Stimulated activated CD4-positive, alpha-beta T cell treated with anti-CD3 and anti-CD28 coated beads, Interleukin-4, amount 100 ng/mL, for 24 hours (primary cell): ENCODE measurements at places on chromosomes 3 and 15.

- DNase-seq = no peak
Observed at GRCh38 chr15:50042775-50043174, 76.3 kb downstream of the ATP8B4 start.

DNA sequence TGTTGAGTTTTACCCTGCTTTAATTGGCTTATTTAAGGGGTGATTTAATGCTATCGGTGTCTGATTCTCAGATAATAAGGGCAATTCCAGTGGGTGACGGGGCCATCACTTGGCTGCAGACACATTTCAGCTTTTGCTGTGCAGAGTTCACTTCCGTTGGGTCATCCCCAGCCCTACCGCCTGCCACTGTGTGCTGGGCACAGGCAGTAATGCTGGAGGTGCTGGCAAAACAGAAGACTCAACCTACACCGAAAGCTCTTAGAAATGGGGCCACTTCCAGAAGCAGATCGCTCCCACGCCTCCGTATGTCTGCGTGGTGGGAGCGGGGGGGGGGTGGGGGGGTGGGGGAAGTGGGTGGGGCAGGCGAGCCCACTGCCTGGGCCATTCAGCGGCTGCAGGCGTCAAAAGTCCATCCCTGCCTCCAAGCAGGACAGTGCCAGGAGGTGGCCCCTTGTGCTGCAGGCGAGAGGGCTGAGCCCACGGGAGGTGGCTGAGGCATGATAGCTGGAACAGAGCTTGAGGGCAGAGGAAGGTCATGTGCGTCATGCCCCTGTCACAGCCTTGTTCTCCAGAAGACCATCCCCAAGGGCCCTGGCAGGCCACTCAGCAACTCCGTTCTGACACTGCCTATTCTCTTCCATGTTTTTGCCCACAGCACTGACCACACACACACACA lies 128.3 kb downstream of the ATP10A start:
- no peak for DNase-seq

GRCh38 chr3:102360183-102360860 lies 74.5 kb upstream of the ZPLD1 start:
- DNase-seq = no peak

GRCh38 chr3:143464850-143465249 lies 345.3 kb downstream of the CHST2 start:
- no peak for DNase-seq

- no peak for DNase-seq
Observed at GRCh38 chr15:32679298-32679690, 37.8 kb downstream of the SCG5 start.

DNA sequence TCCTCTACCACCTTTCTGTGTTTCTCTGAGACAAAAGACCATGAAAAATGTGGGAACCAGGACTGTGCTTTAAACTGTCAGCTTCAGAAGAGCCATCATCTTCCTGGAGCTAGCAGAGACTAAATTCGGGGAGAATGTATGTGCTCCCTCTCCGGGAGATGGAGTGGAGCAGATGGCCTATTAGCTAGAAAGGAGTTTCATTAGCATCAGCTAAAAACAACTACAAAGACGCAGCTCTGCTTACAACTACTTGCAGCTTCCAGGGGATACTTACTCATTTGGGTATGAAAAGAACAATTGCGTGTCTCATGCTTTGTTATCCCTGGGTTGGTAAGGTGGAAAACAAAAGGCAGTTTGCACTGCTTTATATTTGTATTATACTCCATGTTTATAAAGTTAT lies 159.6 kb downstream of the MFSD1 start:
- DNase-seq = no peak

GRCh38 chr15:100919481-100920405 lies 586 bp downstream of the LRRK1 start:
- no peak for DNase-seq

DNA sequence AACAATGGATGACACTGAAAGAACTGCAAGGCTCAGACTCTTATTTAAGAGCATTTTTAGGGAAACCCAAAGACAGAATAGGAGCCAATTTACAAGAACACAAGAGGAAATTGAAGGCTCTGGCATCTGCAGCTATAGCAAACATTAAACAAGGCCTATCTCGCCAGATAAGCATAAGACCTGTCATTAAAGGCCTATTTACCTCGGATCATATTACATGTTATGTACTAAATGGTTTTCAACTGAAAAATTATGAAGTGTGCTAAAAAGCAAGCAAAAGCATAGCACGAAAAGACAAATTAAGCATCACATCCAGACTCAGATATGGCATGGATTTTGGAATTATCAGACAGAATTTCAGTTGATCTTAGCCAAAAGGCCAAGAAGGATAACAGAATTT lies 617.1 kb downstream of the SQOR start:
- DNase-seq = no peak

- DNase-seq = no peak
Observed at GRCh38 chr3:182937293-182938051, 42.9 kb downstream of the DCUN1D1 start.
